Activated naive CD8-positive, alpha-beta T cell treated with anti-CD3 and anti-CD28 coated beads for 36 hours (primary cell): ENCODE measurements at places on chromosomes 5 and 9. TPM values are rescaled to one million over a fixed set of nuclear protein-coding genes. Genes with fewer than 3 reads are reported as not detected.

- no peak for DNase-seq
Measured at GRCh38 chr5:2960294-2960693, 208.8 kb upstream of the IRX2 start.

DNA sequence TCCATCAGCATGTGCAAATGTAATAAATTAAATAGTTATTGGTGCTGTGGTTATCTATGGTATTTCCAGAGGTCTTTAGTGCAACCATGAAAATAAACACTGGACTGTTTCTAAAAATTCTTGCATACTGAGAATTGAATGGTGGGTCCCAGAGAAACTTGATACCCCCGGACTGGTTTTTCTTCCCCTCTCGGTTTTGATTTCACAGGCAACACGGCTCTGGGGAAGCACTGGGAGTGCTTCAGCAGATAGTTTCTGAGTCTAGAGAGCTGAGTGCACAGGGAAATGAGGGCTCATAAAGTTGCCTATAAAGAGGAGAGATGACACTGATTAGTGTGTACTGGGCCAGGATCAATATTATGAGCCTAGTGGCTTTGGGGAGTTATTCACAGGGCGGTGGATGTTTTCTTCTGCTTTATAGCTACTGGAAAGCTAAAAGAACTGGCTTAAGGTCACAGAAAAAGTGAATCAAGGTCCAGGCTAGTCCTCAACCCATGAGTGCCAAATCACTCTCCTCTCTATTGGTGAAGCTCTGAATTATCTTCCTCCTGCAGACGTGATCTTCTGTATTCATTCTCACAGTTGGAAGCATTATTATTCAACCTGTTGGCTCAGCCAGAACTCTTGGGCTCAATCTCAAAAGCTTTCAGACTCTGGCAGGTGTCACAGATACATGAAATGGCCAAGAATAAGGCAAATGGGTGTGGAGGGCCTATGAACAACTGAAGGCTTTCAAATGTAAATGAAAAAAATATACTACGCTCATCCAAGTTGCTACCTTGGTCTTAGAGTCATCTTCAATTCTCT lies 170.2 kb upstream of the HMHB1 start:
- no peak for DNase-seq

GRCh38 chr5:148798786-148799185 lies 27.6 kb upstream of the ADRB2 start:
- DNase-seq: no peak

DNA sequence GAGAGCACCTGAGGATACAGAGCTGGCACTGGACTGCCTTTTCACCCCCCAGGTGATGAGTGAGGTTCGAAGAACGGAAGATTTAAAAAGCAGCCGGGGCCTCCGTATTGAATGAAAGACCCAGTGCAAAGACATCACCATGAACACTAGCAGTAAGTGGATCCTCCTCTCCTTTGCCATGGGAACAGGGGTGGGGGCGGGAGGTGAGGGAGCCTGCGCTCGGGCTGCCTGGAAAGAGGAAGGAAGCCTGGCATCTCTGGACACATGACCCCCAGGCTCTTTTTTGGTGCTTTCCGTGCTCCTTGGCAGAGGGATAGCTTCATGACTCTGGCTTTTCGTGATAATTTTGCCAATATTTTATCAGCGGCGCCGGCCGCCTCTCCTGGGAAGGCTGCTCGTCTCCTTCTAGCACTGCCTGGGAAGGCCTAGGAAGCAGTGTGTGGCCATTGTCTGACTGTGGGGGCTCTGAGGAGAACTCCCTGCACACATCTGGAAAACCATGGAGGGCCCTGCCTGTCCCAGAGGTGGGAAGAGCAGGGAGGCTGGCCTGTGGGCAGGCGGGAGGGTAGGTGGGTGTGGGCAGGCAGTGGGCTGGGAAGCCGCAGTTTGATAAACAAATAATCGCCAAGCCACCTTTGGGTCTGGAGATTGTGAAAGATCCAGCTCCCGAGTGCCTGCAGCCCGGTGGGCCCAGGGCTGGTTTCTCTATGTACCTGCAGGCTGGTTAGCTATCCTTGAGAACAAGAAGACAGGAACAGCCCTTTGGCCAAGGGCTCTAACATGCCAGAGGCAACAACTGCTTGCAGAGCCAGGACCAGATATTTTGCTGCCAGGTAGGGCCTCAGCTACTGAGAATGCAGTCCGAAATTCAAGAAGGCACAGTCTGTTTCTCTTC lies 911 bp downstream of the ABLIM3 start:
- no peak for DNase-seq

PRR16 gene
- not detected for total RNA-seq

NPR2 gene
- total RNA-seq: 4.7 TPM

CYLC2 gene
- not detected for total RNA-seq

QRFP gene
- total RNA-seq: not detected

NAA35 gene
- 33.2 TPM for total RNA-seq

SERF1A gene
- 6.8 TPM for total RNA-seq
